ENCODE measurements at places on chromosomes 13 and 19.

- DNase-seq: no peak
Observed at GRCh38 chr13:60931858-60932546, 483.6 kb downstream of the PCDH20 start.

DNA sequence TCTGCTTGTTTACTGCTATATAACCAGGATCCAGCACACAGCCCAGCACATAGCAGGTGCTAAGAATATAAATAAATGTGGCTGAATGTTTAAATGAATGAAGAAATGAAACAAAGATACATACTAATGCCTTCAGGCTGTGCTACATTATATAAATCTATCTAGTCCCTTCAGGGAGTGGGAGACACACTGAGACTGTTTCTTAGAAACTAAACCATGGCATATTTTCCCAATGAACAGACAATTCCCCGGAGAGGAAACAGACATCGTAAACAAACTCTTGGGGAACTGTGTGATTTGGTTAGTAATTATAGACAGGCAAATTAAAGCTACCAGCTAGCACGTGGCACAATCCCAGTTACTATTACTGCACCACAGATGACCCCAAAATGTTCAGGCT, 9.7 kb upstream of the FEM1A start:
- DNase-seq: no peak

DNA sequence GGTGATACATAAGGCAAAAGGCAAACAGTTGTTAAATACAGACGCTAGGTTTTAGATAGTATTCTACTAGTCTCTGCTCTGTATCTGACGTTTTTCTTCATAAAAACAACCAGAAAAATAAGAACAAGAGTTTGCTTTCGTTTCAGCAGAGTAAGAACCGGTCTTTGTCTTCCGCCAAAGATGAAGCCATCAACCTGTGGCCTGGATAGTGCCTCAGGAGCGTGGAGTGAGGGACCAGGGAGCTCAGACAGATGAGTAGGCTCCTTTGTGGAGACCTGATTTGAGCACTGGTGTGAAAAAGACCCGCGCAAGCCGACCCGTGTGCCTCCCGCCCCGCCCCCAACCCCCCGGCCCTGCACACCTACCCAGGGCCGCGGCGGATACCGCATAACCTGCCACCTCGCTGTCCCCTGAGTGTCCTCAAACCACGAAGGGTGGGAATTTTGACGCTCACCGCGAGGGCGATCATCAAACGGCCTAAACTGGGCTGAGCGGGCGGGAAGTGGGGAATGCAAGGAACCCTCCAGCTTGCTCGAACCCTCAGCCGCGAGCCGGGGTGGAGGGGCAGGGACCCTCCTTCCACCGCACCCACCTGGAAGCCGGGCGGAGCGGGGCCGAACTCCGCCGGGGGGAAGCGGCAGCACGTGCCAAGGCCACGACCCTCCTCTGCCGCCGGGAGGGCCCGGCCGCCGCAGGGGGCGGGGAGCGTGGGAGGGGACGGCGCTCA, 866 bp upstream of the LMO7 start:
- no peak for DNase-seq

DNA sequence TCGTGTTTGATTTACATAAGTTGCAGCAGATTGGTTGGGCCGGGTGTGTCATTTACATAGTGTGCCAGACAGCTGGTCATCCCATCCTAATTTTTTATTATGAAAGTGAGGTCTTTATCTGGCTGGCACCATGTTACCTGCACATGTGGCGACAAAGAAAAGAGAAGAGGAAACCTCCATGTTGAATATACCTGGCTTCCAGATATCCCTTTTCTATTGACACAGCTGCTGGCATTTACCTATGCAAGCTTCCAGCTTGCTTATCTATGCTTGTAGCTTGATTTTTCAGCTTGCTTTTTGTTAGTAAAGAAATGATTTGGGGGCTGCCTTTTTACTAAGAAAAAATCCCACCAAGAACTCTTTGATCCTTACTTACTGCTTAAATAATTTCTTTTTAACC, 681.3 kb upstream of the SLITRK1 start:
- no peak for DNase-seq

DNA sequence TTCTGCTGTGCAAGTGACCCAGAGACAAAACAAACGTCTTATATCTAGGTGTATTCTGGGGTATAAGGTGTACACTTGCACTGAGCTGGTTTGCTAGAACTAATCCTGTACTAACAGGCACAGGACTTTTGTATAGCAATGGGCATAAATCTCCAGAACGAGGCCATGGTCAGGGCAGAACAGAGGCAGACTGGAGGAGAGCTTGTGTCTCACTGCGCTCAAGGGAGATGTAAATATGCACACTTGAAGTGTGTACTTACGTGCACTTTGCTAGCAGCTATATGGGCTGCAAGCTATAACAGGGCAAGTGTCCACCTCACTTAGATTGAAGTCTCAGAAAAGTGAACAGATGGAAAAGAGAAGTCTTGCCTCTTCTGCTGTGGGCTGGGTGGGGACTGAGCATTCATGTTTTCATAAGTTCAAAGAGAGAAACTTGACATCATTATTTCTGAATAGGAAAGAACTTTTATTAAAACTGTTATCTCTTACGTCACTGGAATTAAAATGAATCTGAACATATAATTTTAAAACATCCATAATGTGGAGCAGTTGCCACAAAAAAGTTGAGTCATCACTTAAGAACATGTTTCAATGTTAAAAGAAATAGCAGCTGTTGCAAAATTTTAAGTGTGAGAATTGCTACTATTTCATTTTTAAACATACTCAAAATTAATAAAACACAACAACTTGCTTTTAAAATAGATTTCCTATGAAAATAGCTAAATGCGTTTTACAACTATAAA, 888.3 kb downstream of the PCDH9 start:
- DNase-seq: no peak

- DNase-seq: no peak
Observed at GRCh38 chr19:20254121-20254520, 87.1 kb downstream of the ZNF486 start.

GRCh38 chr13:27000686-27001085, 170.9 kb downstream of the USP12 start:
- DNase-seq: no peak

- no peak for DNase-seq
Observed at GRCh38 chr13:113862191-113862930, 1.5 kb downstream of the GAS6 start.

DNA sequence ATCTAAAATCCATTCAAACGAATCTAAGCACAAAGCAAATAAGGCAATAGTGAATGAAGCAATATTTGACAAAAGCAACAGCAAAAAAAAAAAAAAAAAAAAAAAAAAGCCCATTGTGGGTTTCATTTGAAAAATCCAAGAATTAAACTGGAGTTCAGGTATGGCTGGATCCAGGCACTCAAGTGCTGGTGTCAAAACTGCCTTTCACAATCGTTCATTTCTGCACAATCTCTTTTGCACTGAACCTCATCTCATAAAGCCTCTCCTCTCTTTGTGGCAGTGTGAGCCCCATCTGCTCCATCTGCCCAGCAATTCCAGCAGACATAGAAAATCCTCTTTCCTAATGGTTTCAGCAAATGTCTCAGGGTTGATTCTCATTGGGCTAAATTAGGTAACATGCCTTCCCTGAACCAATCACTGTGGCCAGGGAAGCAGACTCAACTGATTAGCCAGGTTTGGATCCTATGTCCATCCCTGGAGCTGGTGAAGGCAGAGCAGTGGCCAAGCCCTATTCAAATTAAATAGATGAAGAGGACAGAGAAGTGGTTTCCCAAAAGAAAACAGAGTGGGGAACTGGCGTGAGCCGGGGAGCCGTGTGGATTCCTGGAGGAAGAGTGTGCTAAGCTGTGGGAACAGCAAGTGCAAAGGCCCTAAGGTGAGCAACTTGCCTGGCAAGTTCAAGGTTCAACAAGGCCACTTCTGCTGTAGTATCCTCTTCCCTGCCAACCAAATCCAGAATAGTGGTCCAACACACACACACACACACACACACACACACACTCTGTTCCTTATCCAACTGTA, 1.2 kb upstream of the HIF3A start:
- no peak for DNase-seq

- no peak for DNase-seq
Observed at GRCh38 chr13:46682707-46683106, 114.3 kb downstream of the ESD start.

Data from CD4-positive, alpha-beta T cell treated with Interleukin-4 for 4 hours (primary cell).